ENCODE measurements at places on chromosomes 3 and 15. TPM values are rescaled to one million over a fixed set of nuclear protein-coding genes. Genes with fewer than 3 reads are reported as not detected.

STAC gene
- total RNA-seq = 6.2 TPM

- H3K4me3 ChIP-seq = peak overlapping the region; percentile 24
- DNase-seq = peak; percentile 53
- peaks cover 5% of the 10 kb centered on the region for H3K4me1 ChIP-seq
- no peaks in the 10 kb centered on the region for H3K27me3 ChIP-seq
Measured at GRCh38 chr3:113275929-113276750, 64.8 kb downstream of the BOC start.

GRCh38 chr3:50352781-50353180, 2.1 kb downstream of the CYB561D2 start:
- peaks cover 15% of the 10 kb centered on the region for H3K36me3 ChIP-seq
- peaks cover 55% of the 10 kb centered on the region for H3K4me1 ChIP-seq
- no peak overlapping the region for H3K4me3 ChIP-seq
- no peak for DNase-seq
- H3K27me3 ChIP-seq = no peaks in the 10 kb centered on the region
- no peak overlapping the region for H3K27ac ChIP-seq

GRCh38 chr15:64503197-64503596, 42.8 kb downstream of the ZNF609 start:
- H3K27me3 ChIP-seq = no peaks in the 10 kb centered on the region
- no peak overlapping the region for H3K4me3 ChIP-seq
- H3K36me3 ChIP-seq = peaks cover 5% of the 10 kb centered on the region
- no peak overlapping the region for H3K27ac ChIP-seq
- DNase-seq = peak; percentile 59
- peaks cover 7% of the 10 kb centered on the region for H3K4me1 ChIP-seq

DNA sequence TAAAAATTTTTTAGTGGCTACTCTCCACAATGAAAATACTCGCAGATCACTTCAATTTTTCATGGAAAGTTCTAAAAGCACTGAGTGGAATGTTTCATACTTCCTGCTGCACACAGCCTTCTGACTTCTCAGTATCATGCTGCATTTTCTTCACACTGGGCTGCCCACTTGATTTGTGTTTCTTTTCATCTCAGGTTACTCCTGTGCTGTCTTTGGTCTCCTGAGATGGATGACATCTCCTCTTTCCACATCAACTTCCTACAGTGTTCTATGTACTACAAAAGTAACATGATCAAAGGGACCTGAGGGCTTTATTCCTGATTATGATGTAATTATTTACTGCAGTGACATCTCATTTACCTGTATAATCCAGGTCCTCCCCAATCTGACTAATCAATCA, 927.7 kb downstream of the ROBO2 start:
- no peak for DNase-seq
- H3K27me3 ChIP-seq = no peaks in the 10 kb centered on the region
- H3K4me3 ChIP-seq = no peak overlapping the region
- H3K36me3 ChIP-seq = no peaks in the 10 kb centered on the region
- H3K4me1 ChIP-seq = no peaks in the 10 kb centered on the region
- H3K27ac ChIP-seq = no peak overlapping the region

GRCh38 chr3:120802916-120803315, 60.4 kb downstream of the GTF2E1 start:
- no peak overlapping the region for H3K27ac ChIP-seq
- DNase-seq = no peak
- no peak overlapping the region for H3K4me3 ChIP-seq
- no peaks in the 10 kb centered on the region for H3K27me3 ChIP-seq
- no peaks in the 10 kb centered on the region for H3K4me1 ChIP-seq

GRCh38 chr3:48189321-48189720, 1.1 kb upstream of the CDC25A start:
- H3K4me3 ChIP-seq = no peak overlapping the region
- DNase-seq = no peak
- no peaks in the 10 kb centered on the region for H3K27me3 ChIP-seq
- H3K4me1 ChIP-seq = peaks cover 7% of the 10 kb centered on the region
- no peaks in the 10 kb centered on the region for H3K36me3 ChIP-seq
- no peak overlapping the region for H3K27ac ChIP-seq

GRCh38 chr3:156311431-156311830, 191.1 kb downstream of the KCNAB1 start:
- no peaks in the 10 kb centered on the region for H3K27me3 ChIP-seq
- H3K27ac ChIP-seq = no peak overlapping the region
- no peaks in the 10 kb centered on the region for H3K4me1 ChIP-seq
- no peaks in the 10 kb centered on the region for H3K36me3 ChIP-seq
- H3K4me3 ChIP-seq = no peak overlapping the region
- no peak for DNase-seq

CHMP2B gene
- total RNA-seq = 37.8 TPM

INSYN1 gene
- 4.2 TPM for total RNA-seq

LMAN1L gene
- total RNA-seq = not detected

GRK7 gene
- not detected for total RNA-seq

LOXL1 gene
- 33.2 TPM for total RNA-seq

DNA sequence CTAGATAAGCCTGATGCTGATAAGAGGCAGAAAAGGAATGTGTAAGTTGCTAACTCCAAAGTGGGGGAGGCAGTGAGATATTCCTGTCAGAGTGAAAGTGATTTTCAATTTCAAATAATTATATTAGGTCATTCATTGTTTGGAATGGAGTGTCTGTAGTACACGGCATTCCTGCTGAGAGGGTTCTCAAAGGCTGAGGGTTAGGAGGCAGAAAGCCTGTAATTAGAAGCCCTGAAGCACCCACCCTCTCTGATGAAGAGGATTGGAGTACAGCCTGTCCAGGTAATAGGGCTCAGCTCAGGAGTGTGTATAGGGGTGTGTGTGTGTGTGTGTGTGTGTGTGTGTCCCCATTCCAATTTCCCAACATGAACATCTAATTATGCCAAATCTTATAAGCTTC, 486.8 kb downstream of the MAGI1 start:
- no peaks in the 10 kb centered on the region for H3K27me3 ChIP-seq
- DNase-seq = no peak
- no peak overlapping the region for H3K4me3 ChIP-seq
- H3K36me3 ChIP-seq = no peaks in the 10 kb centered on the region

GHSR gene
- not detected for total RNA-seq

DNA sequence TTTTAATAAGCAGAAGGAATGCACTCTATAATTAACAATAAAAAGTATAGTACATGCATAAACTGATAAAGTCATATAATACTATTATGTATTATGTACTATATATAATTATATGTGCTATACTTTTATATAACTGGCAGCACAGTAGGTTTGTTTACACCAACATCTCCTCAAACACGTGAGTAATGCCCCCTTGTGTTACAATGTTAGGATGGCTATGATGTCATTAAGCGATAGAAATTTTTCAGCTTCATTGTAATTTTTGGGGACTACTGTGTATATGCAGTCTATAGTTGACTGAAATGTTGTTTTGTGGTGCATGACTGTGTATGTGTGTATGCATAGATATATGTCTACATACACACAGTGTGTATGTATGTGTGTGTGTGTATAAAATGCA, 100.6 kb downstream of the SLMAP start:
- no peak for DNase-seq
- no peaks in the 10 kb centered on the region for H3K27me3 ChIP-seq
- no peaks in the 10 kb centered on the region for H3K4me1 ChIP-seq
- H3K27ac ChIP-seq = no peak overlapping the region
- peaks cover 11% of the 10 kb centered on the region for H3K36me3 ChIP-seq

GCNT3 gene
- total RNA-seq = 14.8 TPM

DNA sequence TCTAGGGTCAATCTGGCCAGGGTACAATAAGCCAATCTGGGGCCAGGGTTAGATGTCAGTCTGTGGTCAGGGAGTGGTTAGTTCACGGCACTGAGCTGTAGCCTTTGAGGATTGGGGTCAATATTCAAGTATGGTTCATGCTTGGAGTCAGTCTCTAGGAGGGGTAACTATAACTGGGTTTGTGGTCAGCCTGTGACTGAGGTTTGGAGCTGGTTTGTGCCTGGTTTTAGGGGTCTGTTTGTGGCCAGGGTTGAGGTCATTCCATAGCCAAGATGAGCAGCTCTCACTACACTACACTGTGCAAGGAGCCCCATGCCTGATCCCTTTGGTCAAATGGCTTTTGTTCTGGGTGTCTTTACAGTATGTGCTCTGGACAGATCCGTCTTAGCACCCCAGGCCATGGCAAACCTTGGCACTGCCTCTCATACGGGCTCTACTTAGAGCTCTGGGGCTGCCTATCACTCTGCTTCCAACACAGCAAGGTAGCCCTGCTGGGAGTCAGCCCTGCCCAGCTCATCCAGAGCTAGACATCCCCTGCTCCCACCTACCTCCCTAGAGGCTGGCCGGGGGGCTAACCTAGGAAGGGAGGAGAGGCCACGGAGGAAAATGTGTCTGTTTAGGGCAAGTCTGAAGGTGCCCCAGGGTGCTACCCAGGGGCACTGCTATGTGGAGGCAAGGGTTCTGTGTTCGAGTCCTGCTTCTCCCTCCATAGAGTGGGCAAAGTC, 63.3 kb upstream of the CORO2B start:
- DNase-seq = no peak
- no peaks in the 10 kb centered on the region for H3K4me1 ChIP-seq
- no peaks in the 10 kb centered on the region for H3K36me3 ChIP-seq
- H3K27ac ChIP-seq = no peak overlapping the region

IRAK2 gene
- total RNA-seq = 8.9 TPM

DNA sequence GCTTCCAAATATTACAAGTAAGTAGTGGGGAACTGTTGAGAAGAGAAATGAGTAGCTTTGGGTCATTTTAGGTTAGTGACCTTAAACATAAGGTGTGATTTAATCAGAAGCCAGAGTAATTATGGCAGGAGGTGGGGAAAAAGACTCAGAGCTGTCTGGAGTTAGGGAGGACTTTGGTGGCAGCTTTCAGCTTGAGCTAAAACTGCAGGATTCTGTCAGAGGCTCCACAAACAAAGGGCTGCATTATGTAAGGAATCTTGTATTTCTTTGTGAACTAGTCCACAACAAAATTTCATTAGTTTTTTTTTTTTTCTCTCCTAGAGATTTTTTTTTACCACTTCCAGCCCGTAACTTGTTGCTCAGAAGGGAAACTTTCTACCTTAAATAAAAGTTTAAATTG, 345.3 kb downstream of the TIGIT start:
- DNase-seq = no peak
- no peaks in the 10 kb centered on the region for H3K27me3 ChIP-seq
- no peaks in the 10 kb centered on the region for H3K36me3 ChIP-seq
- H3K4me1 ChIP-seq = no peaks in the 10 kb centered on the region
- H3K4me3 ChIP-seq = no peak overlapping the region
- H3K27ac ChIP-seq = no peak overlapping the region

DNA sequence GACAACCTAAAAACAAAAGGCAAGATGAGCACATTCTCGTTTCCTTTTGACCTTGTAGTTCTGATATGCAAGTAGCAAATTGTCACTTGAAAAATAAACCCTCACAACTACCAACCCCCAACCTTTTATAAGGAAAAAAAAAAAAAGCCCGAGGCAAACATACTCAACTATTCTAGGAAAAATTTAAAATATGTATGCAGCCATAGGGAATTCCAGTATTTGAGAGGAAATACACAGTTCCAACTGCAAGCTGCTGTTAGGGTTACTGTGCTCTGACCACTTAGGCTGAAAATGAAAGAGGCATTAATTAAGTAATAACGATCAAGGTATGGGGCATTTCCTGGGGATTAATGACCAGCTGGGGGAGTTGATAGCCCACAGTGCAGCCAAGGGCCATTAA, 281.9 kb upstream of the DPH6 start:
- H3K27ac ChIP-seq = no peak overlapping the region
- no peaks in the 10 kb centered on the region for H3K27me3 ChIP-seq
- H3K36me3 ChIP-seq = no peaks in the 10 kb centered on the region
- no peak for DNase-seq
- H3K4me1 ChIP-seq = peaks cover 2% of the 10 kb centered on the region

CHCHD4 gene
- 12.8 TPM for total RNA-seq

DNA sequence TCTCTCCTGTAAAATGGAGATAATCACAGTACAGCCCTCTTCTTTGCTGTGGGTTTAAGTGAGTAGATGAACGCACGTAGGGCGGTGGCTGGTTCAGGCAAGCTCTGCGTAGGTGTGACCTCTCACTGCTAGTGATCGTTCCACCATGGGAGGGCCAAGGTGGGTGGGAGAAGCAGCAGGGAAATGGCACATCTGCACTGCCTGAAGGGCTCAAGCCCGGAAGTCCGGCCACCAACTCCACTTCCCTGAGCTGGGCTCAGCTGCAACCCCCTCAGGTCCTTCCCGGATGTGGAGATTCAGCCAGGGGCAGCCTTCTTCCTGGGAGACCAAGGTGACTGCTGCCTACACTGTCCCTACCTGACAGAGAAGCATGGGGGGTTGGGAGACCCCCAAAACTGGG, 102.9 kb downstream of the ADCY5 start:
- H3K27ac ChIP-seq = no peak overlapping the region
- DNase-seq = no peak
- no peak overlapping the region for H3K4me3 ChIP-seq
- H3K36me3 ChIP-seq = peaks cover 3% of the 10 kb centered on the region
- H3K4me1 ChIP-seq = no peaks in the 10 kb centered on the region

DNA sequence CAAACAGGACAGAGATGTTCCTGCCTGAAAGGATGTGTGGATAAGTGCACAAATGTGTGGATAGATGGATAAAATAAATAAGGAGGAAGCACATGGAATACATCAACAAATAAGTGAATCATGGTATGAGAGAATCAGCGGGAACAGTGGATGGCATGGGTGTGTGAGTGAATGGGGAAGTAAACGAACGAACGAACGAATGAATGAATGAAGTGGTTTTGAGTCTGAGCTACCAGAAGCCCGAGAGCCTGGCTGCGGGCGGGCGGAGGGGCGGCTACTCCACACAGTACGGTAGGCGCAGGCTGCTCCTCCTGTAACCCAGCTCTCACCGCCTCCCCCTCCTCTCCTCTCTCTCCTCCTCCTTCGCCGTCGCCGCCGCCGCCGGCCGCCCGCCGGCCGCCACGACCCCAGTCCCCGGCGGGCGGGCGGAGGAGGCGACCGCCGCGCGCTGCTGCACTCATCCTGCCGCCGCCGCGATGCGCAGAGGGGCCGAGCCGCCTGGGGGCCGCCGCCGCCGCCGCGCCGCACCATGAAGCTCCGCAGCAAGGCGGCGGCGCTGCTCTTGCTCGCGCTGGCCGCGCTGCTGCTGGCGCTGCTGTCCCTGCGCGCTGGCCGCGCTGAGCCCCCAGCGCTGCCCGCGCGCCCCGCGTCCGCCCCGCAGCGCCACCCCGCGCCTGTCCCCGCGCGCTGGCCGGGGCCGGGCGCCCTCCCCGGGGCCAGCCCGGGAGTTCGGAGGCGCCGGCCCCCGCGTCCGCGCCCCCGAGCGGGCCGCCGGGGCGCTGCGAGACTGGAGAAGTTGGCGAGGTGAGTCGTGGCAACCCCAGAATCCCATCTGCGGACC, at the start of gene GXYLT2:
GXYLT2 (plus strand) TSS at position 342 of the 841 bp plus-strand sequence; CDS start at position 530, 188 bp downstream.
- H3K4me1 ChIP-seq = peaks cover 11% of the 10 kb centered on the region
- peak within 1 kb of the TSS; percentile 82 for H3K4me3 ChIP-seq
- no peak within 1 kb of the TSS for H3K27ac ChIP-seq
- no peaks in the 10 kb centered on the region for H3K36me3 ChIP-seq

DNA sequence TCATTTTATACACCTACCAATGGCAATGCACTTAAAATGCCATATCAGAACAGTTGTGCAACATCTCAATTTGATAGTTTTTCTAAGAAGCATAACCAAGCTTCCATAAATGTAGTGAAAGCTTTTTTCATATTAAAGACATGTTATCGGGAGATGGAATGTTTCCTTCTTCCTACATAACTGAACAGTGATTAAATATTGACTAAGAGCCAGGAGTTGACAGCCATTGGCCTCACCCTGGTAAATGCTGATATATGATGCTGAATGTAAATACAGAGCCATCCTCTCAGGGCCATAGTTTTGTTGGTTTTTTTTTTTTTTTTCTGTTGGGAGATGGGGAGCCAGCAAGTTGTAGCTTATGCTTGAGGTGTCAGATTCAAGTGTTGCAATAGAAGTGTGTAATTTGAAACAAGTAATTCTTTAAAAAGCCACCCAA, 203.3 kb upstream of the IL12A start:
- H3K4me3 ChIP-seq = no peak overlapping the region
- no peak for DNase-seq
- no peaks in the 10 kb centered on the region for H3K36me3 ChIP-seq
- H3K27ac ChIP-seq = peak overlapping the region; percentile 5
- H3K27me3 ChIP-seq = no peaks in the 10 kb centered on the region

ACKR4 gene
- 1.0 TPM for total RNA-seq

EPHB1 gene
- total RNA-seq = 3.2 TPM

Measured in kidney (tissue), 22 donors.